ENCODE measurements at places on chromosomes 7 and 10. TPM values are rescaled to one million over a fixed set of nuclear protein-coding genes. Genes with fewer than 3 reads are reported as not detected.

The DNAJB12 gene
- polyA plus RNA-seq: 32.0 TPM

- no peaks in the 10 kb centered on the region for H3K4me1 ChIP-seq
- no peak for DNase-seq
- H3K36me3 ChIP-seq: peaks cover 18% of the 10 kb centered on the region
- no peak overlapping the region for H3K4me3 ChIP-seq
Measured at GRCh38 chr7:155681663-155682062, 37.2 kb downstream of the RBM33 start.

The SEMA3E gene
- 0.15 TPM for polyA plus RNA-seq

DNA sequence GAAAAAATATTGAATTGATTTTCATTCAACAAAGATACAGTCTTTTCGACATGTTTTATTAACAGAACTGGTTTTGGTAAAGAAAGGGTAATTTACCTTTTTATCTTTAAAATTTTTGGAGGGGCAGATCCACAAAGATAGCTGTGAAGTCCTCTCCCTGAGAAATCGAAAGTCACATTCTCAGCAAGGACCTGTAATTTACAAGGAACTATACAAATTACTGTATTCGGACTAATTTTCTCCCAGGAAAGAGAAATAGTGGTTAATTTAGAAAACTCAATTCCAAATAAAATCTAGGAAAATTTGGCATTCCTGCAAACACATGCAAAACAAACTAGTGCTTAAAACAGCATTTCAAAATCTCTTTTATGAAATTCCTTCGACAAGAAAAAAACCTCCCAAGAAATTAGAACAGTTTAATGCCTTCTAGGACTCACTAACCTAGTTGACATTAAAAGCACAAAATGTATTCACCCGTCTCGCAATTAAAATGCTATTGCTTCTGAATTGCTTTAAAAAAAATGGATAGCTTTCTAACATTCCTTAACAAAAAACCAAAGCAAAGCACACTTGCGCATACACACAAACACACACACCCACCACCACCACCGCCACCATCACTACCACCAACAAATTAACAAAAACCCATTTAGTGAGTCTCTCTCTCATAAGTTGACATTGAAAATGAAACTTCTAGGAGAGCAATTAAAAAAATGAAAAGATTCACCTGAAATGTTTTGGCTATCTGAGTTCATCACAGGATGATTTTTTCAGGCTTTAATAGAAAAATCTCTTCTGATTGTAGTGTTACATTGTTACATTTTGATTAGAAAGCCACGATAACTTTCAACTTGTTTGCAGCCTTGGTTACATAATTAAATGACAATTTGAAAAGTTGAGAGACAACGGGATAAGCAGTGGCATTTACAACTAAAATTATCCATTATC, 4.0 kb upstream of the NKX2-3 start:
- DNase-seq: no peak
- H3K4me3 ChIP-seq: no peak overlapping the region
- H3K27me3 ChIP-seq: peaks cover 92% of the 10 kb centered on the region
- H3K36me3 ChIP-seq: no peaks in the 10 kb centered on the region
- H3K4me1 ChIP-seq: no peaks in the 10 kb centered on the region

The MKX gene
- not detected for polyA plus RNA-seq

The PAPSS2 gene
- polyA plus RNA-seq: 23.5 TPM

Measured in kidney (tissue), 22 donors.